ENCODE measurements at places on chromosomes 3 and 15. TPM values are rescaled to one million over a fixed set of nuclear protein-coding genes. Genes with fewer than 3 reads are reported as not detected.

The STAB1 gene
- 0.17 TPM for total RNA-seq

The EPHB1 gene
- total RNA-seq: not detected

The GREM1 gene
- total RNA-seq: not detected

The NR1D2 gene
- total RNA-seq: 29.3 TPM

The NTRK3 gene
- total RNA-seq: not detected

The PLA2G4E gene
- not detected for total RNA-seq

The FANCD2OS gene
- not detected for total RNA-seq

The C3orf49 gene
- total RNA-seq: not detected

The EPHA3 gene
- total RNA-seq: 0.26 TPM

The AMOTL2 gene
- 197 TPM for total RNA-seq

The GP9 gene
- total RNA-seq: not detected

The GOLGA6D gene
- total RNA-seq: not detected

The SLCO2A1 gene
- total RNA-seq: 2.2 TPM

The MAGI1 gene
- 15.2 TPM for total RNA-seq

The SEMA6D gene
- total RNA-seq: 0.35 TPM

The PAK6 gene
- total RNA-seq: 13.7 TPM

The SLC28A2 gene
- total RNA-seq: not detected

The HES1 gene
- 33.0 TPM for total RNA-seq

The CDHR4 gene
- total RNA-seq: 0.40 TPM

The STAC gene
- total RNA-seq: 25.3 TPM

The A4GNT gene
- not detected for total RNA-seq

The IMPG2 gene
- 0.19 TPM for total RNA-seq

The IL17RE gene
- total RNA-seq: 2.8 TPM
